ENCODE measurements at places on chromosomes 16 and 17. TPM values are rescaled to one million over a fixed set of nuclear protein-coding genes. Genes with fewer than 3 reads are reported as not detected.
A peak's percentile ranks its signal among the peaks of the same experiment; 100 is the strongest.

VMP1 gene
- 171 TPM for total RNA-seq

MT1G gene
- total RNA-seq: 2.9 TPM

ORC6 gene
- 60.6 TPM for total RNA-seq

DNA sequence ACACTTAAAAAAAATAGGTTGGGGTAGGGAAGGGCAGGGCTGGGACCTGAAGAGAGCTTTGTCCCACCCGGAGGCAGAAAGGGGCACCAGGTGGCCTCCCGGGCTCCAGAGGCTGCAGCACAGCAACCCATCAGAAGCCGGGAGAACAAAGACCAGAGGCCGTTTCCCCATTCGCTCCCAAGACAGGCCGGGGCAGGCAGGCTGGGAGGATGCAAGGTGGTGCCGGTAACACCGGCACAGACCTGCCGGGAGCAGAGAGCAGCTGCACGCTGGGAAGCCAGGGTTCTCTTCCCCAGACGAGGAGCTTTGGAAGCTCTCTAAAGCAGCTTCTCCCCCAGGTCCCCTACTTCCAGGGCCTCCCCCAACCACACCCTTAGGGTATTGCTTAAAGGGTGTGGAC, 5.6 kb downstream of the PPL start:
- DNase-seq: no peak

DNA sequence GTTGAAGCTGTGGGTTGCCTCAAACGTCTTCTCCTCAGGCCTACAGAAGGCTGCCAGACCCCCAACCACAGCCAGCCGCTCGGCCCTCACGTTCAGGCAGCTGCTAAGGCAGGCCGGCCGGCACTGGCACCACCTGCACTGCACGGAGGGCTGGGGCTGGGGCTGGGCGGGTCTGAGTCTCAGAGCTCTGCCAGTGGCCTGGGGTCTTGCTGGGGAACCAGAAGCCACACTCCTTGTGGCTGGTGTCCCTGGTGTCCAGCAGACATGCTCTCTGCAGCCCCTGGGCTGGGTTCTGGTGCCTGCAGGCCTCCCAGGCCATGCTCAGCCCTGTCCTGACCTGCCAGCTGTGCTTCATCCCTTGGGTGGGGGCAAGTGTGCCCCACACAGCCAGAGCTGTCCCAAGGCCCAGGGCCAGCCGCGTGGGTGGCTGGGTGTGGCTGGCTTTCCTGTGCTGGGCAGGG, 42.0 kb downstream of the BAHCC1 start:
- no peak for DNase-seq

GRCh38 chr16:55003916-55004315, 73.3 kb downstream of the IRX5 start:
- no peak for DNase-seq

DNA sequence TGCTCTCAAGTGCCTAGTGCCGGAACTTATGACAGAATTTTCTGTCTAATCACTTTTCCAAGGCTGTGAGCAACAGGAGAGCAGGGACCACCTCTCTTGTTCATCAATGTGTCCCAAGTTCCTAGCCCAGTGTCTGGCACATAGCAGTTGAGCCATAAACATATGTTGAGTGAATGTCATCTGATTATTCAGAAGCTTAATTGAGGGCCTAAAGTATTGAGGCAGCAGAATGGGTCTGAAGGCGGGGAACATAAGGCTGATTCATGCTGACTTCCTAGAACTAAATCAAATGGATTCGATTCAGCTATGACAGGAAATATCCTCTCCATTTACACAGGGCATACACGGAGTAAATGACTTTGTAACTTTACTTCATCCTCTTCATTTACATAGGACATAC, 438.0 kb upstream of the ZFHX3 start:
- no peak for DNase-seq

DNA sequence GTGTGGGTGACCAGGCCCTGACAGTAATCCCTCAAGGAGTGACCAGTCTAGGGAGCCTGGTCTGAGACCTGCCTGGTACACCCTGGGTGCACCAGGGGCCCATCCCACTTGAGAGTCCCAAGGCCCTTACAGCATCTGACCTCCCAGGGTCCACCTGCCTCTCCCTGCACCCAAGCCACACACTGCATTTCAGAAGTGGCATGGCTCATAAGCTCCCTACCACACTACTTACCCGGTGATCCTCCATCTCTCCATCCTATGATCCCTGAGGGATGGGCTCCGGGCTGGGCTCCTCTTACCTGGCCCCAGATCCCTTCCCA, 40.6 kb downstream of the LGALS9 start:
- no peak for DNase-seq

- no peak for DNase-seq
Observed at GRCh38 chr16:83914091-83914710, 15.3 kb downstream of the MLYCD start.

DNA sequence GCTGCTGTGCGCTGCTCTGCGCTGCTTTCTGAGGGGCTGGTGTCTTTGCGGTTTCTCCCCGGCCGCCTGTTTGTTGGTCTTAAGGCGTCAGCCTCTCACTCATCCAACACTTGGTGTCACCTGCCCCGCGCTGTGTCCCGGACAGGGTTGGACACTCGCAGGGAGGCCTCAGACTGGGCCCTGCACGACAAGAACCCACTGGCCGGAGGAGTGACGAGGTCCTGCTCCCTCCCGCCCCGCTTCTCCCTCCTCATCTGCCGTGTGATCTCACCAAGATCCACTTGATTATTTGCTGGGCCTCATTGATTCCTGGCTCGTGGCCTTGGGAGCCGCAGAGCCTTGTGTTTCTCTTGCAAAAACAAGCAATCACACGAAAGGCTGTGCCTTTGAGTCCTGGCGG, 56.6 kb downstream of the PRMT7 start:
- DNase-seq: no peak

DNA sequence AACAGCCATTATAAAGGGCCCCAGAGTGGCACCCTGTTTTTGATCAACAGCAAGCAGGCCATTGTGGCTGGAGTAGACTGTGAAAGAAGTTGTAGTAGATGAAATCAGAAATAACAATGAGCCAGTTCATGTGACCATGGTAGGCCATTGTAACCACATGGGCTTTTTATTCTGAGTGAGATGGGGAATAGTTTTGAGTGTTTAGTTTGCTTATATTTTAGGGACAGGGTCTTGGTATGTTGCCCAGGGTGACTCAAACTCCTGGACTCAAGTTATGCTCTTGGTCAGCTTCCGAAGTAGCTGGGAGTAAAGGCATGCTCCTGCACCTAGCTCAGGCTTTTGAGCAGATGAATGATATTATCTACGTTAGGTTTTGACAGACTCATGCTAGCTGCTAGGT, 12.0 kb downstream of the CBFB start:
- peak; percentile 79 for DNase-seq

- DNase-seq: no peak
Observed at GRCh38 chr16:22924492-22924891, 110.5 kb downstream of the HS3ST2 start.

DNA sequence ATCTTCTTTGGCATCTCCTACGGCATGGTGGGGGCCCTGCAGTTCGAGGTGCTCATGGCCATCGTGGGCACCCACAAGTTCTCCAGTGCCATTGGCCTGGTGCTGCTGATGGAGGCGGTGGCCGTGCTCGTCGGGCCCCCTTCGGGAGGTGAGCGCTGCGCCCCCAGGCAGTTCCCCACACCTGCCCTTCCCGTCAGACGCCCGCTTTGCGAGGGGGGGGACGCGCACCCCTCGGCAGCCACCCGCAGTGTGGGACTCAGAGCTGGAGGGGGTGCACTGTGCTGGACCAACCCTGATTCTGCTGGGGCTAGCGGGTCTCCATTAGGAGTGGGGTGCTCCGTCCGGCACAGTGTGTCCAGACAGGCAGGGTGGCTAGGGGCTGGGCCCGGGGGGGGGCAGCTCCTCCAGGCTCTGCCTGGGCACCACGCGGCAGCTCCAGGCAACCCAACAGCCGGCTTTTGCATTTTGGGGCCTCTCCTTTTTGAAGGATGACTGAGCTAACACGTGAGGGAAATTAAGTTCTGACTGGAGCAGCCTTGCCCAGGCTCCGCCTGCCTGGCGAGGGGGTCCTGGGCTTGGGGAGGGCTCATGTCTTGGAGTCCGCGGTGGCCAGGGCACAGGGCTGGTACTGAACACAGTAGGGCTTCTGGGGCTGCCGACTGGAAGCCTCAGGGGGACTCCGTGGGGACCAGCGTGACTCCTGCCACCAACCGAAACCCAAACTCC, 9.1 kb downstream of the SLC16A3 start:
- DNase-seq: no peak

- DNase-seq: no peak
Observed at GRCh38 chr16:47045023-47045422, 71.5 kb upstream of the DNAJA2 start.

- peak; percentile 82 for DNase-seq
Observed at GRCh38 chr17:2244545-2245525, 58.8 kb downstream of the SMG6 start.

- DNase-seq: no peak
Observed at GRCh38 chr17:37060928-37061327, 112.2 kb downstream of the AATF start.

GRCh38 chr17:41571561-41572434, at the start of gene KRT9:
KRT9 (minus strand) TSS chr17:41572059; CDS start chr17:41571992, 67 bp downstream.
- no peak for DNase-seq

- DNase-seq: no peak
Observed at GRCh38 chr17:42403150-42403549, 14.9 kb upstream of the STAT3 start.
